Stimulated activated CD4-positive, alpha-beta T cell treated with anti-CD3 and anti-CD28 coated beads, TNF-alpha, amount 100 ng/mL, for 4 hours (primary cell): ENCODE measurements at places on chromosomes 4 and X.

GRCh38 chrX:78064152-78064551 is 39.9 kb upstream of the PGK1 start:
- DNase-seq = no peak

GRCh38 chr4:105651884-105652283 is 56.6 kb downstream of the INTS12 start:
- no peak for DNase-seq

DNA sequence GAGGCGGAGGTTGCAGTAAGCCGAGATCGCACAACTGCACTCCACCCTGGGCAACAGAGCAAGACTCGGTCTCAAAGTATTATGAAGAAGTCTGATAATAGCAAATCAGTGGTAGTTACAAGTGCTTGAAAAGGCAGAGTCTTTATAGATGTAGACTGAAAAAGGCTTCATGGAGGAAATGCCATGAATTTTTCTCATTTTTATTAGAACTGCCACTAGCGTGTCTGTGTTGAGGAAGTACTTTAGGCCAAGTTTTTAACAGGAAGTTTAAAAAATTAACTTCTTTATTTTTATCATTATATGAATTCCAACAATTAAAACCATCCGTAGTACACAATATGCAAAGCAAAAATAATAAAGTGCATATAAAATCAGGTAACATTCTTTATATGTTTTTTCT is 32.8 kb upstream of the IL13RA1 start:
- no peak for DNase-seq

DNA sequence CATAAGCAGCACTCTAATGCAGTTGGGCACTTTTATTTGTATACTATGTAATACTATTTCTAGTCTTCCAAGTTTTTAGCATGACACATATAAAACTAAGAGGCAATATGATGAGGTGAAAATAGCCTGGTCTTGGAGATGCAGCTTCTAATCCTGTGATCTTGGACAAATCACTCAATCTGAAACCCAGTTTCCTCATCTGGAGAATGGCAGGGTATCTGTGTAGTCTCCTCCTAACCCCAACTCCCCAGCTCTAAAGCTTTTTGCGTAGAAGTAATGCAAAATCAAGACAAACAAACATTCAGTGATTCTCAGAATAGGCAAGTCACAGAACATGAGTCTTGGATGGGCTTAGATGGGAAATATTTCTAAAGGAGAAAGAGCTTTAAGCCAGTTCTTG is 36.7 kb upstream of the IL21 start:
- no peak for DNase-seq
